ENCODE measurements at places on chromosomes 3 and 15.
A peak's percentile ranks its signal among the peaks of the same experiment; 100 is the strongest.

- DNase-seq: no peak
Measured at GRCh38 chr3:22922317-22922716, 280.8 kb upstream of the UBE2E2 start.

DNA sequence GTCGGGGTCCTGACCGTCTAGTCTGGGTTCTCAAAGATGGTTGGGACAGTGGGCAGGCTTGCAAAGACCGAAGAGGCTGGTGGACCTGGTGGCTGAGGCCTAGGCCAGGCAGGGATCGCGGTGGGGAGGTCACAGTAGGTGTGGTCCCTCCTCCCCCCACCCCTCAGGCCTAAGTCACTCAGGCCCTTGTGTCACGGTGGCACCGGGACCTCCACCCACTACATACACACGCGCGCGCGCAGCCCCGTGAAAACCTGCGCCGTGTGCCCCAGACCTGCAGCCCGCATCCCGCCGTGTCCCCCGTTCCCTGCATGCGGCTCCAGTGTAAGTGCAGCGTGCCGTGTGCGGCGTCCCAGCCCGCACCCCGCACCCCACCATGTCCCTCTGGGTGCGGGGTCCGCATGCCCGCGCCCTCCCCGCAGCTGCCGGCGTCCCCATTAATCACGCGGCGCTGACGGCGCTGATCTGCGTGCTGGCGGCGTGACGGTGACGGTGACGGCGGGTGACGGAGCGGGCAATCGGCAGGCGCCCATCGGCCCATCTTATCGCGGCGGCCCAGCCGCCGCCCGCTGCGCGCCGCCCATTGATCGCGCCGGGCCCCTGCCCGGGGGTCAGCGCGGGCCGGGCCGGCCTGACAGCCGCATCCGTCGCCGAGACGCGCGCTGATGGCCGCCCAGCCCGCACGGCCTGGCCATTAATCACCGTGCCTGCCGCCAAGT, 24.4 kb downstream of the SEC61A1 start:
- DNase-seq: no peak

DNA sequence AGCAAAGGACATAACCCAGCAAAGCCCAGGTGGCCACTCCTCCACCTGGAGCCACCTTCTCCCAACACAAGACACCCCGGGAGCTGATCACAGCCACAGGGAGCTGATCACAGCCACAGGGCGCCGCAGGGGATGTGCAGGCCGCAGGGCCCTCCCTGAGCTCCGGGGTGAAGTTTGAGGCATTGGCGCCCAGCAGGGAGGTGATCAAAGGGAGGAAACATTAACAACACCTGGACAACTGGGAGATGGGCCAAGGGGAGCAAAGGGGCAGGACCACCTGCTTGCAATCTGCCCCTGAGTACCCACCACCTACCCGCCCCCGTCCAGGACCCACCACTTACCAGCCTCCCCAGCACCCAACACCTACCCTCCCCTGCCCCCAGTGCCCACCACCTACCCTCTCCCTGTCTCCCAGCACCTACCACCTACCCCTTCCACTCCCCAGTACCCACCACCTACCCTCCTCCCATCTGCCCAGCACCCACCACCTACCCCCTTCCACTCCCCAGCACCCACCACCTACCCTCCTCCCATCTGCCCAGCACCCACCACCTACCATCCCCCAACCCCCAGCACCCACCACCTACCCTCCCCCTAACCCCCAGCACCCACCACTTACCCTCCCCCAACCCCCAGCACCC, 2.4 kb downstream of the UROC1 start:
- DNase-seq: peak; percentile 96

- no peak for DNase-seq
Measured at GRCh38 chr3:9255976-9256375, 6.5 kb upstream of the SRGAP3 start.

DNA sequence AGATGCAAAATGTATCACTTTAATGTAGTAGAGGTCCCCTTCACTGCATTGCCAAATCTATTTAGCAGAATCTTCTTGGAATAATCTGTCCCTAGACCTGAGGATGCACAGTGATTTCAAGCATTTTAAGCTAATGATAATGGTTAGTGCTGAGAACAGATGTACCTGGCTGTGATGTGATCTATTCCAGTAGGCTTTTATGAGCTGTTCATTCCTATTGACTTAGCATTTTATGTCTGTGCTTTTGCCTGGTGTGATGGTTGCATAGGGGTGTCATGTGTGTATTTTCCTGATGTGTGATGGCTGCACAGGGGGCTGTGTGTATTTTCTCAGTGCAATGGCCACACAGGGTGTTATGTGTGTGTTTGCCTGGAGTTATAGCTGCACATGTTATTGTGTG, 272.9 kb downstream of the TIGIT start:
- DNase-seq: no peak

DNA sequence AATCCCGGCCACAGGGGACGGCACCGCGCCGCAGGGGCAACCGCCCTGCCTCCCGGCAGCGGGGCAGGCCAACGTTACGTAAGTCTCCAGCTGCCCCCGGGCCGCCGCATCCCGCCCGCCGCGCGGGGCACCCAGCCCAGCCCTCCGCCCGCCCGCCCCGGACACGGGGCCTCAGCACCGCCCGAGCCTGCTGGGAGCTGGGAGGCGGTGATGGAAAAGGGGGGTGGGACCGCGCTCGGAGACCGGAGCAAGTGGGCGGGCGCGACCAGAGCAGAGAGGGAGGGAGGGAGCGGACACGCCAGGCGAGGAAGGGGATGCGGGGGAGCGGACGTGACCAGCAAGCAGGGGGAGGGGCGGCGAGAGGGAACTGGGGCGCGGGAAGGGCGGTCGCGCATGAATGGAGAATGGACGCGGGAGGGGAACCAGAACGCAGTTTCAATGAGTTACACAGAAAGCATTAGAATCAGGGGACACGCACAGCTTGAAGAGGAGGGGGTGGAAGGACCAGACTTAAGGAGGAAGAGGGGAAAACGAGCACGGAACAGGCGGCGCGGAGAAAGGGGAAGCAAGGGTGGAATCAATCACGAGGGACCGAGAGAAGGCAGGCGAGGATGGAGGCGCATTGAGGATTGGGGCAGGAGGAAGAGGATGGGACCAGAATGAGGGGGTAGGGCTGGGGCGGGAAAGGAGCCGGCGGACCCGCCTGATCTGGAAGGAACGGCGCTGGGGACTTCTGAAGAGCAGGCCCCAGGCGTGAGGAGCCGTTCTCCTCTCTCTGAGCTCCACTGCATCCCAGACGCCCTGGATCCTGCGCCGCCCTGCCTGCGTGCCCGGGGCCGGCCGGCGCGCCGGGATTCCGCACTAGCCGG, 559 bp downstream of the PKM start:
- peak; percentile 91 for DNase-seq

GRCh38 chr3:54826251-54826691, 101.6 kb downstream of the LRTM1 start:
- DNase-seq: no peak

- DNase-seq: no peak
Measured at GRCh38 chr15:68427366-68427765, 4.6 kb downstream of the ITGA11 start.

GRCh38 chr3:47716656-47717055, 65.0 kb downstream of the SMARCC1 start:
- DNase-seq: no peak

DNA sequence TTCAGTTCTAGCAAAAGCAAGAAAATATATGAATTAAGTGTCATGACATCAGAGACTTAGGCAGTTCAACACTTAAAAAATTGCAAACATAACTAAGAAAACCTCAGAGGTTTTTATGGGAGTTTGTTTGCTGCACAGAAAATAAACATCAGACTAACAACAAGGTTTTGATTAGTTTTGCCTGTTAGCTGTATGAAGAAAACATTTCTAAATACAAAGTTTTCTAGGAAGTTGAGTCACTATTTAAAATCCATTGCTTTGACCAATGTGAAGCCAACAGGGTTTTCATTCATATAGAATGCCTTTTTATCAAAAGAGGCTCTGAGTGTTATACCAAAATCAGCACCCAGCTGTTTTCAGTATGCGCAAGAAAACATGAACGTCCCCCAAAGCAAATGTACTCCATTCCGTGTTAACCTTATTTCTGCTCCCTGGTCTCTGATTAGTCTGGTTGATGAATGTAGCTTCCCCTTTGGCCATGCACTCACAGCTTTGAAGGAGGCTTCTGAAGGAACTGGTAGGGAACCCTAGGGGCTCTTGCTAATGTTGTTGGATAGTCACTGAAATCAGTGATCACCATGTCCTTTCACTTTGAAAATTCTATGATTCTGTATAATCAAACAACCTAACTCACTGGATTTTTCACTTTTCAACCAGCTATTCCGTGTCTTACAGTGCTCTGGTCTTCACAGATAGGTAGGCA, 89.6 kb upstream of the TSEN2 start:
- DNase-seq: no peak

DNA sequence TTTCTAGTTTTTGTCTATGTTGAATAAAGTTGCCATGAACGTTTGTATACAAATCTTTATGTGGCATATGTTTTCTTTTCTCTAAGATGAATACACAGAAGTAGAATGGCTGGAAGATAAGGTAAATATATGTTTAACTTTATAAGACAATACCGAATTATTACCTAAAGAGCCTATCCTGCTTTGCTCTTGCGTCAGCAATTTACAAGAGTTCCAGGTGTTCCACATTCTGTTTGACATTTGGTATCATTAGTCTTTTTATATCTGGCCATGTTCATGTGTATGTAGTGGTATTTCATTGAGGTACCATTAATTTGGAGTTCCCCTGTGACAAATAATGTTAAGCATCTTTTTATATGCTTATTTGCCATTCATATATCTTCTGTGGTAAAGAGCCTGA, 74.1 kb upstream of the TRIM42 start:
- no peak for DNase-seq

DNA sequence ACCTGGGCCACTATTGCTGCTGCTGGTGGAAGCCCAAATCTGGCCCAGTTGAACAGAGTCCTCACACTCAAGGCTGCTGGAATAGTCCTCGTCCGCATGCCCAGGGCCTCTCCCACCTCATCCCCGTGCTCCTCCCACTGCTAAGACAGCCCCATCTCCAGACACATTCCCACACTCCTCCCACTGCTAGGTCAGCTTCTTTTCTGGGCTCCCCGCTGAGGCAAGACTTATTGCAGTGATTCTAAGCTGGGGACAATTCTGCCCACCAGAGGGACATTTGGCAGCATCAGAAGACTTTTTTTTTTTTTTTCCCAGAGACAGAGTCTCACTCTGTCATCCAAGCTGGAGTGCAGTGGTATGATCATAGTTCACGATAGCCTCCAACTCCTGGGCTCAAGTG, 35.1 kb downstream of the POC1A start:
- DNase-seq: no peak

- no peak for DNase-seq
Measured at GRCh38 chr3:71372241-71372768, 211.2 kb downstream of the FOXP1 start.

DNA sequence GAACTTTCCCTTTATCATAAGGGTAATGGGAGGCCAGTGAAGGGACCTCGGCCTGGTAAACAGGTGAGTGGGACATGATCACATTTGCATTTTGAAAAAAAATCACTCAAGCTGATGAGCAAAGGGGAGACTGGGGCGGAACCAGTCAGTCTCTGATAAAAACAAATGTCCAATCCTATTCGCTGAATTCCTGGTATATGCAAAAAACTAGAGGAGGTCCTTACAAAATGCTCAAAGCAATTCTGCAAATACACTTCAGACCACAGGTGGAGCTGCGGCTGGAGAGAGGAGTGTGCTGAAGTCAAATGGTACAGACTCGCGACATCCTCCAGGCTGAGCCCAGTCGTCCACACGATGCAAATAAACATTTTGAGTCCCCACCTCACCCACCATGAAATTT, 166.7 kb downstream of the FOXP1 start:
- peak; percentile 22 for DNase-seq

DNA sequence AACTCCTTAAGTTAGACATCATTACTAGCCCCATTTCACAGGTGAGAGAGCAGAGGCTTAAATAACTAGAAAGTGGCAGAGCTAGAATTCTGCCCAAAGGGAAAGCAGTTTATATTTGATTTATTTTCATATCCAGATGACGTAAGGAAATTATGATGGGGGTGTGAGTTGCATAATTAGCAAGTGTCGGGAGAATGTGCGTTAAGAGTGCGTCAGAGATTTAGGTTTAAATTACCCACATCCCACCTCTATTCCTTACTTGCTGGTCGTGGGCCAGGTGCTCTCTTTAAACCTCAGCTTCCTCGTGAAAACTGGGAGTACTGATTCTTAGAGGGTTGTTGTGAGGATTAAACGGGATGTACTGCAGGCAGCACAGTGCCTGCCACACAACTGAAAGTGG, 32.3 kb downstream of the FSTL1 start:
- no peak for DNase-seq

- no peak for DNase-seq
Measured at GRCh38 chr3:145936971-145937370, 224.0 kb downstream of the PLOD2 start.

- no peak for DNase-seq
Measured at GRCh38 chr3:175956964-175957363, 1097.8 kb downstream of the NAALADL2 start.

- DNase-seq: peak; percentile 46
Measured at GRCh38 chr15:80403712-80404056, 498 bp upstream of the ARNT2 start.

- DNase-seq: no peak
Measured at GRCh38 chr3:158830391-158830790, 28.5 kb downstream of the MFSD1 start.

DNA sequence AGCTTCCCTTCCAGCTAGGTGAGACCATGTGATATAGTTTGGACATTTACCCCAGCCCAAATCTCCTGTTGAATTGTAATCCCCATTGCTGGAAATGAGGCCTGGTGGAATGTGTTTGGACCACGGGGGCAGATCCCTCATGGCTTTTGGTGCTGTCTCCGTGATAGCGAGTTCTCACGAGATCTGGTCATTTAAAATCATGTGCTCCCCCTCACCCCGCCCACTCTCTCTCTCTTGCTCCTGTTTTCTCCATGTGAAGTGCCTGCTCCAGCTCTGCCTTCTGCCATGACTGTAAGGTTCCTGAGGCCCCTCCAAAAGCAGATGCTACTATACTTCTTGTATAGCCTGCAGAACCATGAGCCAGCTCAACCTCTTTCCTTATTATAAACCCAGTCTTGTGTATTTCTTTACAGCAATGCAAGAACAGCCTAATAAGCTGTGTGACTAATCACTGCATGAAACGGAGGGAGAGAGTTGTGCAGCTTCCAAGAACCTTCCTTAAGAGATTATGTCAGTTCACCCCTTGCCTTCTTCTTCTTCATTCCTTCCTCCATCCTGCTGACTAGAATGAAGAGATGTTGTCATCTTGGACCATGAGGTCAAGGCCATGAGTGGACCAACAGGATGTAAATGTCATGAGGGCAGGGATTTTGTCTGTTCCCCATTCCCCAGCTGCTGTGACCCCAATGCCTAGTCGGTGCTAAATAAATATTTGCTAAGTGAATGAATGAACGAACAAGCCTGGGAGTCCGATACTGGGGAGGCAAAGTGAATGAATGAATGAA, 91.0 kb downstream of the CPN2 start:
- DNase-seq: no peak
